ENCODE measurements at places on chromosomes 6 and 20. TPM values are rescaled to one million over a fixed set of nuclear protein-coding genes. Genes with fewer than 3 reads are reported as not detected.

Gene DOK5
- total RNA-seq: 3.7 TPM

Gene SSTR4
- not detected for total RNA-seq

Gene GJA10
- not detected for total RNA-seq

DNA sequence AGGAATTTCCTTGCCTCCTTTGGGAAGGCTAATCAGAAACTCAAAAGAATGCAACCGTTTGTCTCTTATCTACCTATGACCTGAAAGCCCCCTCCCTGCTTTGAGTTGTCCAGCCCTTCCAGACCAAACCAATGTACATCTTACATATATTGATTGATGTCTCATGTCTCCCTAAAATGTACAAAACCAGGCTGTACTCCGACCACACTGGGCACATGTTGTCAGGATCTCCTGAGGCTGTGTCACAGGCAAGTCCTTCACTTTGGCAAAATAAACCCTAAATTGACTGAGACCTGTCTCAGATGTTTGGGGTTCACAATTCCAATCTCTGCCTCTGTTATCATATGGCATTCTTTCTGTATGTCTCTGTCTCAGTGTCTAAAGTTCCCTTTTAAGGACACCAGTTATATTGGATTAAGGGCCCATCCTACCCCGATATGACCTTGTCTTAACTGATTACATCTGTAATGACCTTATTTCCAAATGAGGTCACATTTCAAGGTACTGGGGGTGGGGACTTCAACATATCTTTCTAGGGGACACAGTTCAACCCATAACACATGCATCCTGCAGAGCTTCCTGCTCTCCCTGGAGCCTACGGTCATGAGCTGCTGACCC, 513.5 kb upstream of the JARID2 start:
- DNase-seq: no peak

- no peak for DNase-seq
These were observed 6.2 kb downstream of the RTEL1 start for GRCh38 chr20:63664143-63664851.

Gene C6orf15
- not detected for total RNA-seq

Gene DNAH8
- total RNA-seq: not detected

All from mesothelial cell of epicardium (in vitro differentiated cells).